ENCODE measurements at places on chromosomes 4 and X.

DNA sequence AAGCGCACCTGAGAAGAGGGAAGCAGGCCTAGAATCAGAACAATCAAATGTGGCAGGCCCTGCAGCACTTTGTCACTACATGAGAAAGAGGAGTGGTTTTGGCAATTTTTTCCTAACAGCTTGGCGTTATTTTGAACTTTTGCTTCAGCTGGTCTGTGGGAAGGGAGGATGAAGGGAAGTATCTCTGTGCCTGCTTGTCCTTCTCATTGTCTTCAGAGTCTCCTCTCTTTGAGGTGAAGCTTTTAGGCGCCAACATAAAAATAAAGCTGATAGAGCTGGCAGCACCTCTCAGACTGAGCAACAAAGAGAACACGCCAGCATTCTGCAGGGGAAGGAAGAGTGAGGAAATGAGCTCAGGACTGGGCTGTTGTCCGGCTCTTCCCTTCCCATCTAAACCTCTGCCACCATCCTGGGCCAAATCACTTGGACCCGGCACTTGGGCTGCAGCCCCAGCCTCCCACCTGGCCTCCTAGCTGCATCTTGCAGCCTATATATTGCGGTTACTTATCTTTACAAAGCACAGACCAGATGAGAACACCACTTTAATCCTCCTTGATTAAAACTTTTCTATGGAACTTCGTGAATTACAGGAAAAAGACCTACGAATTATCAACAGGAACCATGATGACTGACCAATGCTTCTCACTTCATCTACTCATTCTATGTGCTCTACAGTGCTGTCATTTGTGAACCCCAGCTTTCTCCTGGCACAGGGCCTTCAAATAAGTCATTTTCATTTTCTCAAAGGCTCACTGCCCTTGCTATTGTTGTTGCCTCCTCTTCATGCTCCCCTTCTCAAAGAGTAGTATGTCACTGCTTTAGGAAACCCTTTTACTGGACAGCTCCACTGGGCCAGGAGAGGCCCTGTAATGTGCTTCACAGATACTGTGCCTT is 476.4 kb upstream of the HS3ST1 start:
- DNase-seq = no peak

GRCh38 chr4:8598391-8599090 is 6.0 kb downstream of the CPZ start:
- no peak for DNase-seq

GRCh38 chr4:113646442-113646822 is 115.1 kb downstream of the CAMK2D start:
- no peak for DNase-seq

- DNase-seq = no peak
Measured at GRCh38 chr4:38611676-38612075, 52.3 kb upstream of the KLF3 start.

DNA sequence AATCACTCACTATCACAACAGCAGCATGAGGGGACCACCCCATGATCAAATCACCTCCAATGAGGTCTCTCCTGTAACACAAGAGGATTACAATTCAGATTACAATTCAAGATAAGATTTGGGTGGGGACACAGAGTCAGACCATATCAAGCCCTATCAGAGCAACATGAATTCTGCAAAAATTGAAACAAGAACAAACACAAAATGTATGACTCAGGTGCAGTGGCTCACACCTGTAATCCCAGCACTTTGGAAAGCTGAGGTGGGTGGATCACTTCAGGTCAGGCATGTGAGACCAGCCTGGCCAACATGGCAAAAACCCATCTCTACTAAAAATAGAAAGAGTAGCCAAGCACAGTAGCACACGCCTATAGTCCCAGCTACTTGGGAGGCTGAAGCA is 13.4 kb upstream of the HPSE start:
- no peak for DNase-seq

- no peak for DNase-seq
Measured at GRCh38 chrX:107715331-107716117, 60.1 kb downstream of the TSC22D3 start.

GRCh38 chr4:154958621-154959358 is 177.7 kb downstream of the RBM46 start:
- no peak for DNase-seq

GRCh38 chrX:143945171-143945570 is 61.3 kb downstream of the UBE2NL start:
- no peak for DNase-seq

- no peak for DNase-seq
Measured at GRCh38 chr4:134636338-134637051, 434.9 kb upstream of the PABPC4L start.

DNA sequence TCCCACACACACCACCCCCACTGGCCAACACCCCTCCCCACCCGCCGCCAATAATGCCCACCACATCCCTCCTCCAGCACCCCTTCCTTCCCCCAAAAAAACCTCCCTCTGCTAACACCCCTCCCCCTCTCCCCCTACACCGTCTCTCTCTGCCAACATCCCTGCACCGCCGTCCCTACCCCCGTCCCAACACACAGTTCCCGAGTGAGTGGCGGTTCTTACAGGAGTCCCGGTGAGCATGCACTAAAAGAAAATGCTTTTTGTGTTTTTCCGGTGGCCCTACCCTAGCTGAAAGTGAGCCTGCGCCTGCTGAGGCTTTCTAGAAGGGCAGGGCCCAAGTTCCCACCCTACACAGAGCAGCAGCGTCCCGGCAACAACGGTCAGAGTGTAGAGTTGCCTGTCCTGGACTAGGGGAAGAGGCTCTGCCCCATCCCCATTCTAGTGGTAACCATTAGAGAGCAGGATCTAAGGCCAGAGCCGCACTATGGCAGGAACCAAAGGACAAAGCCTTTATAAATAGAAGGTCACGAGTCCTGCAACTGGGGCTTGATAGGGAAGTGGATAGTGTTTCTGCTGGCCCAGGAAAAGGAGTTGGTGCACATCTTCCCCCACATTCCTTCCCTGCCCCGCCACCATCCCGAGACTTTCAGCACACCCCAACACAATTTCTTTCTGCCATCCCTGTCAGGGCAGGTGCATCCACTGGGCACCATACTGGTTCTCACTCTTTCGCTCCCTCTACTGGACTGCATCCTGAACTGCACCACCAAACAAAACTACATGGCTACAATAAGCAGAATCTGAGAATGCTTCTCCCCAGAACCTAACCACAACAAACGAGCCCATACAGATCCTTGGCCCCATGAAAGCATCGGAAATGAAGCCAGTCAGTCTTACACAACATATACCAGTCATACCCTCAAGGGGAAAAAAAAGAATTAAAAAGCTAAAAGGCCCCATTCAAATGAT is 78.1 kb upstream of the PAGE3 start:
- DNase-seq = peak; percentile 2

- DNase-seq = no peak
Measured at GRCh38 chrX:16920075-16920474, 26.4 kb upstream of the REPS2 start.

DNA sequence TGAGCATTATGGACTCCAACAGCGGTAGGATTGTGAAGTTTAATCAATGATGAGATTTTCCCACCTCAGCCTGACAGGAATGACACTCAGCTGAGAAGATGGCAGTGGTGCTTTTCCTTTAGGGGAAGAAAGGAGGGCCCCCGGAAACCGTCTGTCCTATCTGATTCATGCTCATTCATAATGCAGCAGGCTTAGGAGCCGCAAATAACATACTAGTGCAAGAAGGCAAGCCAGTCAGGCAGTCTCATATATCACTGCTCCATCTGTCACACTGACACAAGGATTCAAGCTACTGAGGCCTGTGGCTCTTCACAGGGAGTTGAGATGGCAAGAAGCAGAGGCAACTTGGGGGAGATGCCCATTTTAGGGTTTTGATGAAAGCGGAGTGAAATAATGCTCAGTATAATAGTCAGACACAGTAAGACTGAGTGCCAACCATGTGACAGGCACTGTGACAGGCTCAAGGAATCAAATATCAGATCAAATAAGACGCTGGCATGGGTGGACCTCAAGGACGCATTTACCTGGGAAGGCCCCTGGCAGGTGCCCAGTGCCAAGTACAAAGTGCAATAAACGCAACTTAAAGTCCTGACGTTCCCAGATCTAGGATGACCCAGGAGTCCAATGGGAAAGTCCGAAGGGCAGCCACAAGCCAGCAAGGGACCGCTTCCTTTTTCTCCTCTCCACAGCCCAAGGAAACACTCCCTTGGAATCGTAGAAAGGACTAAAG is 63.4 kb downstream of the FHDC1 start:
- no peak for DNase-seq
